ENCODE measurements at places on chromosomes 6 and 20.

DNA sequence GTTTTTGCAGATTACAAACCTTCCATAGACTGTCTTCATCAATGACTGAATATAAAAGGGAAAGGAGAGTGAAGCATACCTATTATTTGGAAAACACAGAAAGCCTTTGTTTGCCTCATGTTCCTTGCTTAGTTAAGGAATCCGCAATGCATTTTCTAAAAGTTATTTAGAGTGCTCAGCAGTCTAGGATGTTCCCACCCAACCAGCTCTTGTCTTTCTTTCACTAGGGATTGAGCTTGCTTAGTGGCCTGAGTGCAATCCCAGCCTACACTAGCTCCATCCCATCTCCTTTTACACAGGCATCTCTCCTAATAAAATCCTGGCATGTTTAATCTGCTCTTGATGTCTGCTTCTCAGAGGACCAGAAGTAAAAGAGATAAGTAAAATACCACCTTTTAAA, 850.5 kb upstream of the GJE1 start:
- no peak for DNase-seq

DNA sequence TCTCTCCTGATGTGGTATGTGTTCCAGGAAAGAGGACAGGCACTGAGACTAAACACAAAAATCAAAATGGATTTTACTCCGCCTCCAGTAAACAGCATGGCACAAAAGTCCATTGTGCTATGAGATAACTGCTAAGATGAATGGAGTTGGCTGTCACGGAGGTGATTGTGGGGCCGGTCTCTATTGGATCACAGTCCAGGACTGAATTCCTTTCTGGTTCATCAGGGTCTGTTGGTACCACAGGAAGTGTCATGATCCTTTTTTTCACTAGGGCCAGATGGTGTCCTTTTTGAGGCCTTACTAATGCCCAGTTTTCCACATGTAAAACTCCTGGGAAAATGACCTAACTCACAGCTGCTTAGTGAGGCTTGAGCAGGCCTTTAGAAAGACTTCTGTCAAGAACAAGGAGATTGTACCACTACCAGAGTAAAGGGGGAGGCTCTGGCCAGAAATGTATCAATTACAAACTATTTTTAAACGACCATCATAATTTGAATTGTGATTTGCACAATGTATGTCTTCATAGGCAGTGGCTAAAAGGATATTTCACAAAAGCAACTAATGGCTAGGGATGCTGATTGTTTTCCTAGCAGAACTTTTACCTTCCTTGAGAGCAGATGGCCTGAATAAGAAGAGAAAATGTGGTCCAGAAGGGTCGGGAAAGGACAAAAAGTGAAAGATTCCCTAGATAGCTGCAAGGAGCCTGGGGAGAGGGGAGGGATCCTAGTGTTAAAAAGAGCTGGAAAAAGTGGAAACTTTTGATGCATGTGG, 192.2 kb upstream of the POU3F2 start:
- DNase-seq, result no peak

DNA sequence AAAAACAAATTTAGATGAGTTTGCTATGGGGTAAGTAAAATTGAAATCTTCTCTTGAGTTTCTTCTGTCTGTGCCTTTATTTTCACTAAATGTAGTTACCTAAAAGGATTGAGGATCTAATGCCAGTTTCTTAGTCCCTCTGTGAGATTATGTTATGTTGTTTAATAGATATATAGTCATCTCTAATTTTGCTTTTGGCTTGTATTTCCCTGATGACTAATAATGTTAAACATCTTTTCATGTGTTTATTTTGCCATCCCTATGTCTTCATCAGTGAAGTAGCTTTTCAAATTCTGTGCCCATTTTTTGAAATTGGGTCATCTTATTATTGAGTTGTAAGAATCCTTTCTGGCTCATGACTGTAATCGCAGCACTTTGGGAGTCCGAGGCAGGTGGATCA, 13.7 kb downstream of the QRSL1 start:
- no peak for DNase-seq

GRCh38 chr20:33677991-33678702, 3.9 kb upstream of the NECAB3 start:
- no peak for DNase-seq

DNA sequence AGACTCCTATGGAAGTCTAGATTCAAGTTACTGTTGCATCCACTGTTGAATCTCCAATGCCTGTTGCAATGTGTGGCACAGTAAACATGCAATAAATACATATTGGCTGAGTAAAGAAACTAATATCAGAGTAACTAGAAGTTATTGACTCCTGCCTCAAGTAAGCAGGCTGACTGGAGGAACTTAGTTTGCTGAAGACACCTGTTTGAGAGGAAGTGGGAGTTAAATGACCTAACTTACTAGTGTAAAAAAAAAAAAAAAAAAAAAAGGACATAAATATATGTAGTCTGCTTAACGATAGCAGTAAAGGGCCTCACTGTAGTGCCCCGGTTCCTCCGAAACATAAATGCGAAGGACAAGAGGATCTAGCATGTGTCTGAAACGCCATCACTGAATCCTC, 249.8 kb upstream of the PRDM1 start:
- DNase-seq, result no peak

- no peak for DNase-seq
Observed at GRCh38 chr6:31144970-31145340, 6.1 kb upstream of the PSORS1C2 start.

GRCh38 chr6:80403365-80403764, 296.9 kb downstream of the BCKDHB start:
- DNase-seq, result no peak

DNA sequence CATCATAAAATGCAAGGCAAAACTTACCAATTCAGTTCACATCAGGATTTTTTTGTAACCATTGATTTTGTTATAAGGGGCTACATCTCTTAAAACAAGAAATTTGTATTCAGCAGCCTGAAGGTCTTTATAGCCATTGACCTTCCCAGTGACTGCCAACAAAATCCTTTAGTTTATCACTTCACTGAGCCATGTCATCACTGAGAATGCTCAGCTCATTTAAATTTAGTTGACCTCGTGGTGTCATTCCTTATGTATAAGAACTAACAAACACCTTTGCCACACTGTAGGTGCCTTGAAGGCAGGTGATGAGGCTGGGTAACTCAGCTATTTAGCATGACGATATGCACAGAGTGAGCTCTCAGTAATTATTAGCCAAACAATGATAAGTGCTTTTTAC, 77.7 kb downstream of the GRM1 start:
- no peak for DNase-seq

DNA sequence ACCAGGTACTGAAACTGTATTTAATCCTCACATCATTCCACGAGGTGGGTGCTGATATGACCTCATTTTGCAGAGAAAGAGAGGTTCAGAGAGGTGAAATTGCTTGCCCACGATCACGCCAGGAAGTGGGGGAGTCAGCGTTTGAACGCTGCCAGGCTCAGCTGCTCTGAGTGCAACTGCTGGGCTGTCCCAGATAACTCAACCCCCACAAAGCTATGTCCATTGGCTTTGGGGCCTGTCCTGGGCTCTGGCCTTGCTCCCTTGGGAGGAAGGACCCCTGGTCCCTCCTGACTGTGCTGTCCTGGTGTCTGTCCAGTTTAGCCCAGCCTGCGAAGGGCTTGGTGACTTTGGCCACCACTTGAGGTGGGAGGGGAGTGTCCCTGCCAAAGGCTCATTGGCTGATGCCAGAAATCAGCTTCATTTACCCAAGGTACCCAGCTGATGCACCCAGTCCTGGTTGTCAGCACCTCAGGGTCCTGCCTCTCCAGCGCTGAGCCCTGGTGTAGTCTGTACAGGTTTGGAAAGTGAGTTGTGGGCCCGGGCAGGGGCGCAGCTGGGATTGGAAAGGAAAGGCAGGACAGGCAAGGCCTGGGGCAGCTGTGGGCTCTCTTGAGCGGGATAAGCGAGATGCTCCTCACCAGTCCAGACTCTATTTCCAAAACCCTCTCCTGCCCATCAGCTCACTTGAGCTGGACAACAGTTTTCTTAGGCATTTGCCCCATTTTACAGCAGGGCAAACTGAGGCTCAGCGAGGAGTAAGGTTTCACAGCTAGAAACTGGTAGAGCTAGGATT, 38.5 kb downstream of the SUN5 start:
- DNase-seq, result no peak

GRCh38 chr6:13811627-13812358, 2.6 kb downstream of the MCUR1 start:
- no peak for DNase-seq

Measured in activated CD8-positive, alpha-beta memory T cell treated with anti-CD3 and anti-CD28 coated beads for 4 hours (primary cell).